ENCODE measurements at places on chromosomes 7 and 10.

GRCh38 chr10:1264001-1264400, 207.8 kb downstream of the WDR37 start:
- no peak for DNase-seq

GRCh38 chr7:71871446-71871845, 540.7 kb downstream of the CALN1 start:
- no peak for DNase-seq

- DNase-seq = no peak
Observed at GRCh38 chr7:94183289-94183749, 179.2 kb upstream of the BET1 start.

DNA sequence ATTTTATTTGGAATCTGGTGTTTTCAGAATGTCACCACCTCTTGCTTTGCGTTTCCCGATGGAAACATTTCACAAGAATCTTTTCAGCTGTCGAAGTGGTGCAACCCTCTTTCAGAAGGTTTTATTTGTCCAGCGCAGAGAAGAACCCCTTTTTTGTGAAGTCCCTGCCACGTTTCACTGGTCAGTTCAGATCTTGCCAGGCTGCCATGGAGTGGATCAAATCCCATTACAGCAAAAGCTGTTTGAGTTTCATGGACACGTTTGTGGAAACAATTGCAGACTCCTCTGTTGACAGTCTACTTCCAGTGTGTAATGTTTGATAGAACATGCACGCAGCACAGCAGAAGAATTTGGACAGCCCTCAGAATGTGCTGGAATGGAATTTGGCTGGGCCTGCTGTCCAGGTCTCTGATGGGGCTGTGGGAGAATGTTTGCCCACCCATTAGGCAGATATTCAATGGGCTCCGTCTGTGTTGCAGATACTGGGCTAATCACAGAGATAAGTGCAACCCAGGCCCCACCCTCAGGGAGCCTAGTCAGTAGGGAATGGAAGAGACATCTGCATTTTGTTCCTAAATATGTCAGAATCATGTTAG, 143.2 kb downstream of the GRK5 start:
- DNase-seq = no peak

DNA sequence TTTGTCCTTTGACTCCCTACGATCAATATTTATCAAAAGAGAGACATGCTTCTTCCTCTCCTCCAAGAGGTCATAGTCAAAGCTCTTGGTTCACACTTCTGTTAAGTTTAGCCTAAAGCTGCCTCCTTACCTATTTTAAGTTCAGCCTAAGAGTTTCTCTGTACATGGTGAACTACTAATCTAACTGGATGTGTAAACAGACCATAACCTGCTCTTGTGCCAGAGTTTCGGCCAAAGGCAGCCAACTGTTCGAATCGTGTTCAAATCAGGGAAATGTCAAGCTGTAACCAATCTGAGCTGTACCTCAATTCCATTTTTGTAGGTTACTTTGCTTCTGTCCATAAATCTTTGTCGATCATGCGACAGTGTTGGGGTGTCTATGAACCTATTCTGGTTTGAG, 414.8 kb downstream of the PHTF2 start:
- no peak for DNase-seq

GRCh38 chr10:10361301-10361885, 656.3 kb upstream of the CELF2 start:
- DNase-seq = no peak

DNA sequence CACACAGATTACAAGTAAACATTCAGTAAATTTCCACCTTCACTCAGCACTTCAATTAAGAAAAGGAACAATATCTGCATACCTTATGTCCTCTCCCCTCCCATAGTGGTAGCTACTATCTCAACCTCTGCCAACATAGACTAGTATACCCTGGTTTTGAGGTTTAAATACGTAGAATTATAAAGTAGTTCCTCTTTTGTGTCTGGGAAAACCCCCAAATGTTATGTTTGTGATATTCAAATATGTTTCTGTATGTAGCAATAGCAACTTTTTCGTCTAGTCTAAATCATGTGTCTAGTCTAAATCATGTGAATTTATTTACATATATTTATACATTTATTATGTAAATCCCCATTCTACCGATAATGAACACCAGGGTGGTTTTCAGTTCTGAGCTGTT, 13.2 kb upstream of the CAMK2B start:
- no peak for DNase-seq

DNA sequence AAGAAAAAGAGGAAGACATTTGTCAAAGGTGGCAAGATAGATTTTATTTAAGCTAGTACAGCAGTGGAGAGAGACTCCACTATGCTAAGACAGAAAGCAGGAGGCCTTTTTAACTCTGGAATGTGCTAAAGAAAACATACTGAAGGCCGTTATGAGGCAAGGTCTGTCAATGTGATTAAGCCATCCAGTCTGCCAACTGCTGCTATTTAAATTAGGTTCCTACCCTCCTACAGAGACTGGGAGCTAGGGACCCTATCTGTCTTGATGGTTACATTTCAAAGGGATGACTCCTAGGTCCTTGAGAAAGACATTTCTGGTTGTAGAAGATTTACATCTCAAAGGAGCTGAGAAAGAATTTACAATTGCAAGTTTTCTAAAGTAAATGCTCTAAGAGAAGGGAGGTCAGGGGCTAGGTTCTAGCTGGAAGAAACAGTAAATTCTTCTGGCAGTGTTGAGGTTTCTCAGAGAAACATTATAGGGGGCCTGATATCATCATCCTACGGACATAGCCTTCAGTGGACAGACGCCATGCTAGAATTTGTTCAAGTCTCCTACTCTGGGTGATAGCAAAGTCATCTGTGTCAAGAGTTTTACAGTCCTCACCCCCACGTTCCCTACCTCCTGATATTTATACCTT, 211.6 kb downstream of the PHF14 start:
- no peak for DNase-seq

DNA sequence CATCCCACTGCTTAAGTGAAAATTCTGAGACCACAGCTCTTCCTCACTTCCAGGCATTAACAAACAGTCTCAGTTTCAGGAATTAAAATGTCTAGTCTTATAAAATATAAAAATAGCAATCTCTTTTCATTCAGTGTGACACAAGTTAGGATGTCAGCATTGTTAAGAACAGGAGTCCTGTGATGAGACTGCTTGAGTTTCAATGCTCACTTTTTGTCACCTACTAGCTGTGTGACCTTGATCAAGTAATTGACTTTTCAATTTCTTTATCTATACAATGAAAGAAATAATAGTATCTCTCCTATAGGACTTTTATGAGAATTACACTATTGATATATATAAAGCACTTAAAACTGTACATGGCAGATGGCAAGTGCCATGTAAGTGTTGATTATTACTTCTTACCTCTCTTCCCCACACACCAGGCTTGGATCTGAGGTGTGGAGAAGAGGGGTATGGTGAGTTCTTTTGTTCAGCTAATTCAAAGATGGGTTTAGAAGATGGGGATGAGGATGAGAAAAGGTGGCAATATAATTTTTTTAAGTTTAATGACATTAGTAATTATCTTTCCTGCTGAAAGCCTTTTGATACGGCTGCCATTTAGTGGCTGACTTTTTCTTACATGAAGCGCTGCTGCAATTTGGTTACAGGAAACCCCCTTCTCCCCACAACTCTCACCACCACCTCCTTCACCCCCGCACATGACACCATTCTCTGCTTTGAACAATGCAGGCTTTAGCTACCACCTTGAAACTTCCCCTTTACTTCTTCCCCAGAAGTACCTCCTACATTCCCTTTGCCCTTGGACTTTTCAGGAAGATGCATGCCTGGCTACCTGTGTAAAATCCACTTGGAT, 20.8 kb upstream of the HYAL4 start:
- no peak for DNase-seq

DNA sequence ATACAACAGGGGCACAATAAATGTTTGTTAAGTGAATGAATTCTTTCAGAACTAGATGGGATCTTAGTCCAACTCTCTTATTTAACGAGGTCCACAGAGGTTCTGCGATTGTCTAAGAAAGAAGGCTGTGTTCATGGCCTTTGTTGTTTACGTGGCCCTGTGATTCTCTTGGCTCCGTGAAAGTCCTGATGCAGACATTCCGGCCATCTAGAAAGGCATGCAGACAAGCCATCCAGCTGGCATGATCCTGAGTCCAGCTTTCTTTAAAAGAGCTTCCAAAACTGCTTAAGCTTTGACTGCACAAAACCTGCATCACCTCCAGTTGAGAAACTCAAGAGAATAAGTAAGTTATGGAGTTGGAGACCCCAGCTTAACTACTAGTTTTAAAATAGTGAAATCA, 26.0 kb downstream of the EGFR start:
- DNase-seq = no peak

DNA sequence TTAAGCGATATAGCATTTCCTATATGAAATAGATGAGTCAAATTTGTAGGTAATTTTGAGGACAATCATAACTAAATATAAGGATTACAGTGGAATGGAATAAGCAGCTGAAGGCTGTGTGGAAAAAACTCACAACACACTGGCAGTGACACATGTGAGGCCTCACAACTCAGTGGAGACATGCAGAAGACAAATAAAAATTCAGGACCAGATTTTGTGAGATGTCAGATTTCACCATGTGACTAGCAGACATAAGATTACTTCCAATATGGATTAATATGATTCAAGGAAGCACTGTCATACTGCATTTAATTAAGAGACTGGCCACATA, 17.6 kb downstream of the ERLIN1 start:
- DNase-seq = no peak

DNA sequence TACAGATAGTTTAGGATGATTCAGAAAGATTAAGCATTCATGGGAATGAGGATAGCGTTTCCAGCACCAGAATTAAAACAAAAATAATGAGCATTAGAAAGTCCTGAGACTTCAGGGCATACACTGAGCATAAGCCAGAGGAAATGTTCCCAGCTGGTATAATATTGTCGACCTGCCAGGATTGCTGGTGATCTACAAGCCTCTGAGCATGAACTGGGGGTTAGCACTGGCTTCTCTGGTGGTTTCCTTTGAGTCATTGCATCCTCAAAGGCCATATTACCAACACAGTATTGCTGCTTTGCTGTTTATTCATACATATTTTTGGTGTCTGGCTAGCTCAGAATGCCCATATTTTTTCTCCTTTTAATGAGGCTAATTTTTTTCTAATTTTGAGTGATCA, 10.7 kb upstream of the ATRNL1 start:
- no peak for DNase-seq

GRCh38 chr7:113289140-113289740, 170.9 kb upstream of the SMIM30 start:
- DNase-seq = no peak

GRCh38 chr10:88386821-88387773, 196.0 kb downstream of the RNLS start:
- DNase-seq = no peak
